Left renal cortex interstitium (tissue), 4 donors: ENCODE measurements at places on chromosomes 4 and X. TPM values are rescaled to one million over a fixed set of nuclear protein-coding genes. Genes with fewer than 3 reads are reported as not detected.
A peak's percentile ranks its signal among the peaks of the same experiment; 100 is the strongest.

ATP8A1 gene
- 34.6 TPM for polyA plus RNA-seq

- no peak for DNase-seq
Observed at GRCh38 chr4:88531549-88531948, 8.0 kb upstream of the PYURF start.

DNA sequence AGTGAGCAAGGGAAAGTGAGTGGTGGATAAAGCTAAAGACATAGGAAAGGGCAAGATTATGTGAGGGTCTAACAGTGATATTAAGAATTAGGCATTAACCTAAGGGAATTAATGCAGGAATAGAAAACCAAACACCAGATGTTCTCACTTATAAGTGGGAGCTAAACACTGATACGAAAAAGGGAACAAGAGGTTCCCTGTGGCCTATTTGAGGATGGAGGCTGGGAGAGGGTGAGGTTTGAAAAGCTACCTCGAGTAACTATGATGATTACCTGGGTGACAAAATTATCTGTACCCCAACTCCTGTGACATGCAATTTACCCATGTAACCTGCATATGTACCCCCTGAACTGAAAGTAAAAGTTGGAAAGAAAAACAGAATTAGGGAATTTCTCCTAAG is 79.0 kb downstream of the ANXA3 start:
- DNase-seq: no peak

- DNase-seq: no peak
Observed at GRCh38 chr4:88514557-88515511, 8.7 kb downstream of the PYURF start.

DNA sequence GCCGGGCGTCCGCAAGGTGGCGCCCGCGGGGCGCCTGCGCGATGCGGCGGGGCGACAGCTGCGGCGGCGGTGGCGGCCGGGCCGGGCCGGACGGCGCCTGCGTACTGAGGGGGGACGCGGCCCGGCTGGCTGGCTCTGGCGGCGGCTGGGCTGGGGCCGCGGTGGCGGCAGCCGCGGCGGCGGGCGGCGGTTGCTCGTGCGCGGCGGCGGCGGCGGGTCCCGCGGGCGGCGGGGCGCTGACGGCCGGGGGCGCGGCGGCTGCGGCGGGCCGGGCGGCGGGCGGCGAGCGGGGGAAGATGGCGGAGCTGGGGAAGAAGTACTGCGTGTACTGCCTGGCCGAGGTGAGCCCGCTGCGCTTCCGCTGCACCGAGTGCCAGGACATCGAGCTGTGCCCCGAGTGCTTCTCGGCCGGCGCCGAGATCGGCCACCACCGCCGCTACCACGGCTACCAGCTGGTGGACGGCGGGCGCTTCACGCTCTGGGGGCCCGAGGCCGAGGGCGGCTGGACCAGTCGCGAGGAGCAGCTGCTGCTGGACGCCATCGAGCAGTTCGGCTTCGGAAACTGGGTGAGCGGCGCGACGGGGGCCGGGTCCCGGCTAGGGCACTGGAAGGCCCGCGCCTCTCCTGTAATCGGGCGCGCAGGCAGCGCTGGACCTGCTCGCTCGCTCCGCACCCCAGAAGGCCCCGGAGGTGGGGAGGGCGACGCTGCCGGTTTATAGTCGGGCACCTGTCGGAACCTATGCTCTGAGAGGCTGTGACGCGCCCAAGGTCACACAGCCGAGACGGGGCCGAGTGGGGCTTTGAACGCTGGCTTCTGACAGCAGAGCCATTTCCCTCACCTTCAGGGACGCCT is at the start of gene TADA2B:
TADA2B (plus strand) TSS at position 89 of the 853 bp plus-strand sequence; CDS start at position 297, 208 bp downstream.
- no peak for DNase-seq

DNA sequence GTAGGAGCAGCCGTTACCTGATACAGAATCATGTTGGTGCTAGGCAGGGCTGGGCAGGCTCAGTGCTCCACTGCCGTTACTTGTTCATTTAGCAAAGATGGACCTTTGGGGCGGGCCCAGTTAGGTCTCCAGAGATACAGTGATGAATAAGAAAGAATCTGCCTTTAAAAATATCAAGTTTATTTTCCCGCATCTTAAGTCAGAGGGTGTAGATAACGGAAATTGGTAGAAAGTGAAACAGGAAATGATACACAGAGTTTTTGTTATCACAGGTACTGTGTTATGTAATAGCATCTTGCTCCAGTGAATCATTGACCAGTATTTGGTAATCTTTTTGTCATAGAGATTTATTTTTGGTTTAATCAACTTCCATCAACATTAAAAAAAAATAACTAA is 5.5 kb downstream of the TMEM131L start:
- no peak for DNase-seq

GRCh38 chr4:100017637-100018310 is 67.7 kb upstream of the H2AZ1 start:
- no peak for DNase-seq

GRCh38 chrX:117487421-117487820 is 629.2 kb downstream of the KLHL13 start:
- no peak for DNase-seq

- no peak for DNase-seq
Observed at GRCh38 chr4:6044805-6045204, 26.6 kb upstream of the C4orf50 start.

GRCh38 chrX:29318012-29318411 is 730.8 kb downstream of the IL1RAPL1 start:
- no peak for DNase-seq

- no peak for DNase-seq
Observed at GRCh38 chrX:9562851-9563250, 98.0 kb downstream of the TBL1X start.

DNA sequence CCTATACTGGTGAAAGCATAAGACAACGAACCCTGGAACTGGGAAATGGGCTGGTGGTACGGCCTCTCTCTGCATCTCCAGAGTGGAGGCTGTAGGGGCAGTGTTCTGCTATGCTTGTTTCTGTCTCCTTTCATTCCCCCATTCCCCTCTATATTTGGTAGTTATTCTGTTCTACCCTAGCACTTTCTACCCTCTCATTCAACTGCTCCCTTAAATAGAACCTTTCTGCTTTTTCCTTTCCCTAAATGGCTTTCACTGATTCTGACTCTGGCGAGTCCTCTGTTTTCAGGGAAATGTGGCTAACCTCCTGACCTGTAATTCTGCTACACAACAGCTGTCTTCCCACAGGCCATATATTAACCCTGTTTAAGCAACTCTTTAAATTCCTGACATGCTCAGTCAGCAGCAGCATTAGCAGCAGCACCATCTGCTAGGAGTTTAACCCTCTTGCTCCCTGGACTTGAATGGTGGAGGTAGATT is 94.2 kb downstream of the CXCL13 start:
- peak; percentile 62 for DNase-seq
